ENCODE measurements at places on chromosomes 5 and 9.

GRCh38 chr9:84781931-84782866, 112.7 kb downstream of the NTRK2 start:
- DNase-seq, result no peak

DNA sequence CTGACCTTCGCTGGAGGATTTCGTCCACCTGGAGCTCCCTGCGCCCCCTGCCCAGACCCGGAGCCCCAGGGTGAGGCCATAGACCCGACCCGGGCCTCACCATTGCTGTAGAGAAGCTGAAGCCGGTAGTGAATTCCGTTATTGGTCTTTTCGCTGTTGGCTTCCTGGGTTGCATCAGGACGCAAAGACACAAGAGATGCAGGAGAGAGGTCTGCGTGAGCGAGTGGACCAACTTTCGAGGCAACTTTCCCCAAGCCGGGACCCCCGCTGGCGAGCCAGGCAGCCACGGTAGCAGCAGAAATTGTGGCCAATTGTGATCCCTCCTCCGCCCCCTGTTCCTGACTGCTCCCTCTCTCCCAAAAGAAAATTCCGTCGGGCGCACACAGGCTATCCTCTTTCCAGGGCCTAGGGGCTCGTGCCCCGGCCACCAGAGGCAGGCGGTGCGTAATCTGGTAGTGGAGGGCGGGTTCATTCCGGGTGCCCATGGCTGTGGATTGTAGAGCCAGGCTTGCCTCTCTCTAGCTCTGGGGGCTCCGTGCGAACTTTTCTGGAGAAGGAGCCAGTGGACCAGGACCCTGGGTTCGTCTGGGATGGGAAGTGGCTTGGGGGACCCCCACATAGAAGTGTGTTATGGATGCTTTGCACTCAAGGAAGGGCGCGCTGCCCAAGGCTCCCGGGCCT, 3.3 kb downstream of the EBF1 start:
- DNase-seq, result no peak

DNA sequence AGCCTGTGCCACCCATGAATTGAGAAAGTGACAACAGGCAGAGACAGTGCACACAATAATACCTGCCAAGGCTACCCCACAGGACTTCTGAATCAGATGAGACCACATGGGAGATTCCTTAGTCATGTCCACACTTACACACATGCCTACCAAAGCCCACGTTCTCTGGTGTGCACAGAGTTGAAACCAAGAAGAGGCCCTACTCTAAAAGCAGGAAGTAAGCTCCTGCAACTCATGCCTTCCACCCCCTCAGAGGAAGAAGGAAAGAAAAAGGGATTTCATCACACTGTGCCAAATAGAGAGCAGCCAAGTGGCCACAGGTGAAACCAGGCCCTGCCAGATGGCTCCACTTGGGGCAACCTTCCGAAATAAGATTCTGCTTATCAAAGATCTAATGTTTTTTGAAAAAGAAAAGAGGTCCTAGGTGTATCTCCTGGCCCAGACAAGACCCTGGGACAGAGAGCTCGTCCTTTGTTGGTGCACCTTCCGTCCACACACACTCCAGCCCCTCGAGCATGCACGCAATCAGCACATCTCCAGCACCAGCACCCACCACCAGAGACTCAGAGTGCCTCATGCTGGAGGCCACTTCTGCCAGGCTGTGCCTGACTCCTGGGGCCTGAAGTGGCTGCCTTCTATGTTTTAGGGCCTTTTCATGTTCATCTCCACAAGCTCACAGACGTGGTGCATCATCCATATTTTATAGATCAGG, 114.6 kb upstream of the SPOCK1 start:
- DNase-seq, result peak; percentile 85

DNA sequence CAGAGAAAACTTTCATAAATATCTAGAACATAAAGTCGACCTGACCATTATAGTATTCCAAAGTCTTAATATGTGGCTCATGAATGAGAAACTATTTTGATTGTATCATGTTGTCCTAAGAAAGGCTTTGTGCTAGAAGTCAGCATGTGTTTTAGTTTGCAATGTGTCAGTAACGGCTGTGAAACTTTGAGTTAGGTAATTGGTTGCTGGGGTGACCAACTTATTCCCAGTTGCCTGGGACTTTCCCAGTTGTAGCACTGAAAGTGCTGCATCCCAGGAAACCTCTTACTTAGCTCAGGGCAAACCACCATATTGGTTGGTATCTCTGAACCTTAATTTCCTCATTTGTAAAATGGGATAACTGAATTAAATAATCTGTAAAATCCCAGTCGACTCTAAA, 114.6 kb upstream of the SLC12A2 start:
- DNase-seq, result no peak

GRCh38 chr5:96626956-96627355, 35.2 kb upstream of the CAST start:
- no peak for DNase-seq

GRCh38 chr9:74245866-74246497, 251.2 kb upstream of the RORB start:
- DNase-seq, result no peak

GRCh38 chr5:79800979-79801827, 111.6 kb downstream of the CMYA5 start:
- peak; percentile 10 for DNase-seq

GRCh38 chr5:127876384-127876783, 173.2 kb downstream of the CCDC192 start:
- no peak for DNase-seq

- DNase-seq, result no peak
These were observed 27.8 kb downstream of the SERINC5 start for GRCh38 chr5:80227979-80228596.

GRCh38 chr5:51625224-51625968, 242.1 kb downstream of the ISL1 start:
- no peak for DNase-seq

DNA sequence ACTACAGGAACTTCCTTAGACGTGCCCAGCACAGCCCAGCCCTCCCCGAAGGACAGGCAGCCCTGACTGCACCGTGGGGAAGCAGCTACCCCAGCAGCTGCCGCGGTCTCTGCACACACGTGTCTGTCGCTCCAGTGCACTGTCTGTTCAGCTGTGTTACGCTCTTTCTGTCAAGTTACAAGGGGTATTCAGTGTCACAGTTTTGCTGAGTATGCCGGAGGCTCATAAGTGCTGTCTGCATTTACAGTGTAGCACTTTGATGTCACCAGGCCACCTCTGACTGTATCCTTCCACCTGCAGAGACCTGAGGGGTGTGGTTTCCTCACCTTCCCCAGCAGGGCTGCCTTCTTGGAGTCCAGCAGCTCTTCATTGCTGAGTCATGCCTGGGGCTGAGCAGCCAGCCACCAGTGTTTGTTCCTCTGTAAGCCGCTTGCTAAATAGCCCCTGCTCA, 126.8 kb downstream of the EHMT1 start:
- DNase-seq, result no peak

DNA sequence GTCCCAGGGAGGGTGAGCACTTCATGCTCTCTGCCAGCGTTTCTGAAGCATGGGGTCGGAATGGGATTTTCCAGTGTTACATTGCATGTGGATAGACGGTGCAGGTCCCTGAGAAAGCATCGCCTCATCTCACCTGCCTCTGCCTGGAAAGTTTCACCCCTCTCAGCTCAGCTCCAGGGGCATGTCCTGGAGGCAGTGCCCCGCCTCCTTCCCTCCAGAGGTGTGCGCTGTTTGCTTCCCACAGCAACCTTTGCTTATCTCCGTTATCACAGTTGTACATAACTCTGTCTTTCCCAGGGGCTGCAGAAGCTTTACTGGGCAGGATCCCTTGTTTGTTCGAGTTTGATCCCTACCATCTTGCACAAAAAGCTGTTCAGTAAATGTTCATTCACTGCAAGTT, 10.7 kb upstream of the CREBRF start:
- DNase-seq, result no peak

DNA sequence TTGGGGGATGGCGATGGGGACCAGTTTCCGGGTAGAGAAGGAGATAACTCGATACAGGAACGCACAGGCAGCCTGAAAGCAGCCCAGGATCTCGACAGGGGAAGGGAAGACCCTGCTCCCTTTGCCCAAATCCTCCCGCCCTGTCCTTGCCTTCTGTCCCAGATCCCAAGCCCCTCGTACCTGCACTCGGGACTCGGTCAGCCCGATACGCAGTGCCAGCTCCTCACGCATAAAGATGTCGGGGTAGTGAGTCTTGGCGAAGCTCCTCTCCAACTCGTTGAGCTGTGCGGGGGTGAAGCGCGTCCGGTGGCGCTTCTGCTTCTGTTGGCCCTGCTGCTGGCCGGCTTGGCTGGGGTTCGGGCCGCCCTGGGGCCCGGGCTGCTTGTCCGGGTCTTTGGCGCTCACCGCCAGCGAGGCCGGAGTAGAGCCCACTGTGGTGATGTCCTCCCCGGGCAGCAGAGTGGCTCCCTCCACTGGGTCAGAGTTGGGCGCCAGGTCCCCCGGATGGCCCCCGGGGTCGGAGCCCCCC, 1.8 kb downstream of the OTP start:
- no peak for DNase-seq

- DNase-seq, result peak; percentile 90
These were observed 74.5 kb downstream of the MAPKAP1 start for GRCh38 chr9:125632321-125633115.

GRCh38 chr5:42949348-42950115, 90.6 kb downstream of the ANXA2R start:
- peak; percentile 84 for DNase-seq

GRCh38 chr9:135051316-135052038, 36.0 kb upstream of the OLFM1 start:
- DNase-seq, result no peak

DNA sequence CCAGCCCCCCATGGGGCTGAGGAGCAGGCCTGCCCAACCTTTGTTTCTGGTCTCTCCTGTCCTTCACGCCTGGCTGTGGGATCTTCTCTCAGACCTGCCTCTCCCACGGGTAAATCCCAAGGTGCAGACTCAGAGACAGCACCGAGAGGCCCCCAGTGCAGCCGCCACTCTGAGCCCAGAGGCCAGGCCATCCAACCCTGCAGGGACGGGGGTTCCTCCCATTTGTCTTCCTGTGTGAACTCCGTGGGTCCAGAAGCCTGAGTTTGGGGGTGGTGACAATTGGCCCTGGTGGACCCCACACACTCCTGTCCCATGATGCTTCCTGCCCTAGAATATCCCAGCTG, 123.4 kb downstream of the ADAMTS2 start:
- no peak for DNase-seq

DNA sequence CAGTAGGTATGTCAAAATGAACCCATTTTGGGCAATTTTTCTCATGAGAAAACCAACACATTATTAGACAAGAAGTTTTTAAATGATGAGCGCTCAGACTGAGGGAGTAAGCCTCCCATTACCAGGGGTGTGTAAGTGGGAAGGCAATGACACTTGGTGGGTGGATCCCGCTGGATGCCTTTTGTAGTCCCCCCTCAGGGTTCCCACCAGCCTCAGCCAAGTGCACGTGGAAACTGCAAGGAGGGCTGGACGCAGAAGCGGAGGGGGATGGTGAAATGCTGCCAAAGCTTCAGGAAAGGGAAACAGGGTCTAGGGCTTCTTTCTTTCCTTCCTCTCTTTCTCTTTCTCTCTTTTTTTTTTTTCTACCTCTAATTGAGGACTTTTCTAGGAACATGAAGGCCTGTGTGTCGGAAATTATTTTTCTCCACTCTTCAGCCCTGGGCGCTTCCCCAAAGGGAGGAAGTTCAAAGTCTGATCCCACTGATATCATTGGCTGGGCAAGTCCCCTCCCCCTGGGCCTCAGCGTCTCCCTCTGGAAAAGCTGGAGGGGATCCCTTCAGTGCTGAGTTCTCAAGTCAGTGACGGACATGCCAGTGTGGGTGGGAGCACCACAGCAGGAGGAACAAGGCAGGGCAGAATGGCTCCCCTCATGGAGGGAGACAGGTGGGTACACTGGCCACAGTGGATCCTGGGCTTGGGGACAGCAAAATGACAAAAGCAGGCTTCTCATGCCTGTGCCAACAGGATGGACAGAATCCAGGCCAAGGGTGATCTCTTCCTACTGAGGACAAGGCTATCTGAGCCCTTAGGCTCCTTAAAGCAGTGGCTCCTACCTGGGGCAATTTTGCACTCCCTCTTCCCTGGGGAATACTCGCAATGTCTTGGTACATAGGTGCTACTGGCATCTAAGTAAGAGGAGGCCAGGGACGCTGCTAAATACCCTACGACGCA, 23.9 kb upstream of the SLC25A51 start:
- no peak for DNase-seq

- peak; percentile 39 for DNase-seq
These were observed 5.3 kb downstream of the FBXW2 start for GRCh38 chr9:120787933-120788332.

GRCh38 chr9:8693464-8693863, 893.9 kb upstream of the DMAC1 start:
- no peak for DNase-seq

GRCh38 chr5:92890841-92891244, 690.2 kb downstream of the NR2F1-AS1 start:
- no peak for DNase-seq

DNA sequence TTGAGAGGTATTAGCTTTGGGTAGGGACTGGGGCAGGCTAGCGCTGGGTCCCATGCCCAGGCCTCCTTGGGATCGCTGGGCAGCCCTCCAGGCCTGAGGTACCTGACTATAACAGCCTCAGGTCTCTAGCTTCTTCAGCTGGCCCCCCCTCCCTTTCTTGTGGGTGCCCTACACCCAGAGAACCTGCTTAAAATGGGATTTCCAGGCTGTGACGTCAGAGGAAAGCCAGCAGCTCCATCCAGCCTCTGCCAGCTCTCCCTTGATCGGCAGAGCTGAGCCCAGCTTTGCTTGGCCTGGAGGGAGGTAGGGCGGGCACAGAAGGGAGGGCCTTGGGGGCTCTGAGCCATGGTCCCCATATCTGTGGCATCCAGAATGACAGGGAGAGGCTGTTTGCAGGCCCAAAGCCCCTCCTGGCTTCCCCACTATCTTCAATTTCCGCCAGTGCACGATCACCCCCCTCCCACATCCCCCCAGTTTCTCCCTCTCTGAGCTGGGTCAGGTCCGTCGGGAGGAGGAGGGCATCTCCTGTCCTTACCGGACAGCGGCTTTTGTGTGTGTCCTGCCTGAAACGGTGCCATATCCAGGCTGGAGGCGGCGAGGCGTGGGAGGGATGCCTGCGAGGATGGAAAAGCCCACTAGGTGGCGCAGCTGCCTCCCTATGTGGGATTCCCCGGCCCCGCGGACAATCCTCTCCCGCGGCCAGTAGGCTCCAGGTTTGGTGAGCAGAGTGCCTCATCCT, 10.8 kb downstream of the REEP2 start:
- DNase-seq, result peak; percentile 80

DNA sequence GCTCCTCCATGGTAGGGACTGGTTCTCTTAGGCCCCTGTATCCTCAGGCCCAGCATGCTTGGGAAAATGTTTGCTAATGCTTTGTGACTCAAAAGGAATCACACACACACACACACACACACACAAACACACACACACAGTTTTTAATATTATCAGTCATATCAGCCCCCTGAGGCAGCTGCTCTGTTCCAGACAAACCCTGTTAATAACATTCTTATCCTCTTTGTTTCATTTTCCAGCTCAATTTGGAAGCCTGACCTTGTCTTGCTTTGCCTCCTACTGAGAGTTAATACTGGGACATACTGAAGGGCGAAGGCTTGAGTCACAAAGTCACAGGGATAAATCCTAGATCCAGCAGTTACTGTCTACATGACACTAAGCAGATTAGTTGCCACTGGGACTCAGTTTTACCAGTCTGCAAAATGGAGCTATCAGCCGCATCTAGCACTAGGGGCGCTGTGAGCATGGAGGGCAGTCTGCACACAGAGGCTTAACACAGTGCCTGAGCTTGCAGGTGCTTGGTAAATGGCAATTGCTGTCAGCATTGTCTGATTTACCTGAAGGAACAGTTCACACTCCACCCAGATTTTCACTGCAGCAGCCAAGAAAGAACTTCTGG, 37.1 kb upstream of the KCNMB1 start:
- DNase-seq, result no peak

GRCh38 chr9:14985419-14985818, 75.2 kb upstream of the FREM1 start:
- no peak for DNase-seq

GRCh38 chr5:152465140-152465539, 60.1 kb upstream of the NMUR2 start:
- DNase-seq, result no peak

Data from CD14-positive monocyte (primary cell).